ENCODE measurements at places on chromosomes 6 and 20.

DNA sequence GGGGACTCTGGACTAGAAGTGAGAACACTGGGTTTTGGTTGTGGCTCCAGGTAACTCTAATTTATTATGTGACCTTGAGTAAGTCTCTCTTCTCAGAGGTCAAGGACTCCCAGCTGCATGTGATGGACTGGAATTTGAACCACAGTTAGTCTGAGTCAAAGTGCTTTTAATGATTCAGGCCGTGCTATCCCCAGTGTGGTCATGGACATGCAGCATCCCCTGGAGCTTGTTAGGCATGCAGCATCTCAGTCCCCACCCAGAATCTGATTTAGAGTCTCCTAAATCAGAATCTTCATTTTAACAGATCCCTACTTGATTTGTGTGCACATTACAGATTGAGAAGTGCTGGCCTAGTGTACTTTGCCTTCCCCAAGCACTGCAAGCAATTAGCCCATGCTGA, 74.2 kb downstream of the TOX2 start:
- no peak for DNase-seq

- no peak for DNase-seq
Measured at GRCh38 chr6:124490122-124490521, 472.1 kb upstream of the RNF217 start.

GRCh38 chr6:68364271-68364805, 270.7 kb upstream of the ADGRB3 start:
- no peak for DNase-seq

GRCh38 chr6:112562301-112563231, 215.4 kb downstream of the RFPL4B start:
- DNase-seq, result no peak

DNA sequence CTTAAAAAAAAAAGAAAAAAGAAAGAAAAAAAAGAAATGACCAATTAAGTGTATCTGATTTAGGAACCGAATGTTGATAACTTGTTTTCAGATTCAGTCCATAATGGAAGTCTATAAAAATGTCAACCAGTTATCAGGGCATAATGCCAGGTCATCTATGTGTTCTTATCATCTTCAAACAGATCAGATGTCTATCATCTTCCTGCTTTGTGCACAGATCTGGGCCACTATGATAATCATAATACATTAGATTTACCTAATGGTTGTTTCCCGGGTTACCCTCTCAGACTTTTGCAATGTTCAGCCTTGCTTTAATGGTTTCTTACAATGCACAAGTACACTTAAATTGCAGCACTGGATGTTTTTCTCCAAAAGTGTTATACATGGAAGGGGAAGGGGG, 100.6 kb downstream of the NKAIN2 start:
- DNase-seq, result no peak

- DNase-seq, result no peak
Measured at GRCh38 chr6:124955108-124955856, 7.0 kb upstream of the RNF217 start.

GRCh38 chr6:39924283-39924682, 10.0 kb downstream of the MOCS1 start:
- DNase-seq, result no peak

DNA sequence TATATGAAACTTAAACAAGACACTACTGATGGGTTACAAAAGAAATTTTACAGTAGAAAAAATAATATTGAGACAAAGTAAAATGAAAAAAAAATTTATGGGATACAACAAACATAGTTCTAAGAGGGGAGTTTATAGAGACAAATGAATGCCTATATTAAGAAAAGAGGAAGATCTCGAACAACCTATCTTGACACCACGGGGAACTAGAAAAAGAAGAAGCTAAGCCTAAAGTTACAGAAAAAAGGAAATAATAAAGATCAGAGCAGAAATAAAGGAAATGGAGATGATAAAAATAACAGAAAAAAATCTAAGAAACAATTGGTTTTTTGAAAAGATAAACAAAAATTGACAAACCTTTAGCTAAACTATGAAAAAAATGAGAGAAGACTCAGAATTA, 9.1 kb upstream of the ECHDC1 start:
- DNase-seq, result no peak

- no peak for DNase-seq
Measured at GRCh38 chr20:61849822-61850221, 215.9 kb downstream of the TAF4 start.

DNA sequence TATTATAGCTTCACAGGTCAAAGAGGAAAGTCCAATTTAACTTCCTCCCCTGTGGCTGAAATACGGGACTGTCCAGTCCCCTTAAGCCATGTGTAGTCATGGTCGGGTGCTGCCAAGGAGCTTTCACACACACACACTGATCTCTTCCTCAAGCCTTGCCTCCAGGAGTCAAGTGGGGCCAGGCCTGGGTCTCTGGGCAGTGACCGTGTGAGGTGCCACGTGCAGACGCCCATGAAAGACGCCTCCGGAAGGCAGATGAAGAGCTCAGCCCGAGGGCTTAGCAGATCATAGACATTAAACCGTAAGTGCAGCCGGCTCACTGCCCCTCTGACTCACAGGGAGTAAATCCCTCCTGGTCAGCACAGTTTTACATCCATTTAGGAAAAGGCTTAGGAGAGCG, 4.2 kb downstream of the GABRR2 start:
- DNase-seq, result no peak

DNA sequence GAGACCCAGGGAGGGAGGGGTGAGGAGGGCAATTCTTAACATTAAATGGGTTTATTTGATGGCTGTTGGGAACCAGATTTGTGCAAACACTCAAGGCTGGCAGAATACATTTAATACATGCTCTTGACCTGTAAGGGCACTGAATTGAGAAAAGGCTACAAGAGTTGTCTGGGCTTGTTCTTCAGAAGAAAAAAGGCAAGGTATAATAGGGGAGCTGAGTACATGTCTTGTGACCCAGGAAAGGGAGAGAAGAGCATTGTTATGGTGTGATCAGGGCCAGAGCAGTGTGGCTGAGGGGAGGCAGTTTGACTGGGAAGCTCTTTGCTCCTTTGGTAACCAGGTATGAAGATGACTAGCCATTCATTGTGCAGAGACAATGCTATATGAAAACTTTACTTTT, 18.9 kb downstream of the KLHL31 start:
- DNase-seq, result no peak

GRCh38 chr6:11381801-11382513, 149.5 kb upstream of the NEDD9 start:
- no peak for DNase-seq

DNA sequence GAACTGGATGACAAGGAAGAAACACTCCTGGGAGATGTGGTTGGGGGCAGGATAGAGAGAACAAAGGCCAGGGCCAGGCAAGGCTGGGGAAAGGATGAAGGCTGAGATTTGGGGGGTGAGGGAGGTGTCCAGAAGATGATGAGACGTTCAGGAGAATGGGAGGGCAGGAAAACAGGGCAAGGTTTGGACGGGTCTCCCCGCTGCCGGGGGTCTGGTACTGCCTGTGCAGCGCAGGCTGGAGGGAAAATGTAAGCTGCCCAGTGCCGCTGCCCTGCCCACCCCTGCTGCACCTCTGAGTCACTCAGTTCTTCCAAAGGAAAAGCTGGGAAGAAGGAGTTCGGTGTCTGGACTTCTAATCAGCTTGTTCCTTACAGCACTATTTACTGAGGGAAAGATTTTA, 130.9 kb downstream of the DTNBP1 start:
- no peak for DNase-seq

- DNase-seq, result no peak
Measured at GRCh38 chr20:41183831-41184230, 46.5 kb downstream of the PLCG1 start.

- no peak for DNase-seq
Measured at GRCh38 chr20:31894980-31895675, 24.7 kb downstream of the TTLL9 start.

DNA sequence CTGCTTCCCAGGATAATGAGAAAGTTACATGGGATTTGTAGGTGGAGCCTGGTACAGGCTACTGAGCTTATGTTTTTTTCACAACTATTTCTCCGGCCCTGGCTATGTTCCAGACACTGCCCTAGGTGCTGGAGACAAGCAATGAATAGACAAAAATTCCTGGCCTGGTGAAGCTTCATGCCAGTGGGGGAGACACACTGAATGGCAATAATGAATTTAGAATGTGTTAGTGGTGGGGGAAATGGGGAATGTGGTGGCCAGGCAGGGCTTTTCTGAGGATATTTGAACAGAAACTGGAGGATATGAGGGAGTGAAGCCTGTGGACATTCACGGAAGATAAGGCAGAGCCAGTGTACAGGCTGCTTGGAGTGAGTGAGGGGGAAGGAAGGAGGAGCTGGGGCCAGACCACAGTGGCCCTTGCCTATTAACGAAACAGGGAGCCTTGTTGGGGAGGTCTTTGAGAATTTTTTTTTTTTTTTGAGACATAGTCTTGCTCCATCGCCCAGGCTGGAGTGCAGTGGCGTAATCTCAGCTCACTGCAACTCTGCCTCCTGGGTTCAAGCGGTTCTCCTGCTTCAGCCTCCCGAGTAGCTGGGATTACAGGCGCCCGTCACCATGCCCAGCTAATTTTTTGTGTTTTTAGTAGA, 6.6 kb downstream of the FOXS1 start:
- no peak for DNase-seq

- no peak for DNase-seq
Measured at GRCh38 chr6:75368864-75369402, 84.3 kb upstream of the TMEM30A start.

- no peak for DNase-seq
Measured at GRCh38 chr20:41205313-41205712, 68.0 kb downstream of the PLCG1 start.

DNA sequence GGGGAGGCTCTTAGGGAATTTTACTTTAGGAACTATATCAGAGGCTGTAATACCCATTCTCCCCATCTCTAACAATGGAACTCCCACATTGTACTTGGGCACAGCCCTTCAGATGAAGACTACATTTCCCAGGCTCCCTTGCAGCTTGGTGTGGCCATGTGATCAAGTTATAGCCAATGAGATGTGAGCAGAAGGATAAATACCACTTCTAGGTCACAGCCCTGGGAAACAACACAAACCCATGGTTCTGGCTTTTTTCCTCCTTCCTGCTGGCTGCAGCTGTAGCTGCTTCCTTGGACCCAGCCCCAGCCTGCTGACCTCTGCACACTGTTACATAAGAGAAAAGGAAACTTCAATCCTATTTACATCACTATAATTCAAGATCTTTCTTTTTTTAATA, 445.9 kb upstream of the JARID2 start:
- no peak for DNase-seq

DNA sequence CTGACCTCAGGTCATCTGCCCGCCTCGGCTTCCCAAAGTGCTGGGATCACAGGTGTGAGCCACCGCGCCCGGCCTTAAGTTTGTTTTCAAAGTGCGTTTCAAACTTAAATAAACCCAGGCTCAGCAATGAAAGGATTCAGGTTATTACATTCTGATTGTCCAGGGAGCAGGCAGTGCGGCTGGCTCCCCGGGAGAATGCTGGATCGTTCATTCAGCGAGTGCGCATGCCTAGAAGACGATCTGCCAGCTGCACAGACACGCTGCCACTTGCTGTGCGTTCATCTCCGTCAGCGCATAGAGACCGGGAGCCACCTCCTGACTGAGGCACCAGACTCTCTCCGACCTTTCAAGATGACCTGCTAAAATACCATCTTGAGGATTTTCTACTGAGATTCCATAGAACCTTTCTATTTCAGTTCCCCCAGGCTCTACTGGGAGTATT, 163.9 kb upstream of the ZNF217 start:
- DNase-seq, result no peak

GRCh38 chr6:154504865-154505449, 5.5 kb downstream of the CNKSR3 start:
- no peak for DNase-seq

GRCh38 chr6:11263291-11263775, 30.9 kb upstream of the NEDD9 start:
- no peak for DNase-seq

DNA sequence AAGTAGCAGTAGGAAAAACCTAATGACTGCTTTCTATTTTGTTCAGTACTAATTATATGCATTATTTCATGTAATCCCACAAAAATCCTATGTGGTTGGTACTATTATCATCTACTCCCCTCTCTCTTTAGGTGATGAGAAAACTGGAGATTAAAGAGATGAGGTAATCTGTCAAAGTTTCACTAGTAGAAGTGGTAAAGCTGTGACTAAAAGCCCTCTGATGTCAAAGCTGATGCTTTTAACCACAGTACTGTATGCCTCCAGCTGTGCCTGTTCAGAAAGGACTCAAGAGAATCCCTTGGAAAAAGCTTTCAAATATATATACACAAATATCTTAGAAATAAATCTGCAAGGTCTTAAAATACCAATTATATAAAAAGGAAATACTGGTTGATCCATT, 38.0 kb downstream of the PHIP start:
- DNase-seq, result no peak

DNA sequence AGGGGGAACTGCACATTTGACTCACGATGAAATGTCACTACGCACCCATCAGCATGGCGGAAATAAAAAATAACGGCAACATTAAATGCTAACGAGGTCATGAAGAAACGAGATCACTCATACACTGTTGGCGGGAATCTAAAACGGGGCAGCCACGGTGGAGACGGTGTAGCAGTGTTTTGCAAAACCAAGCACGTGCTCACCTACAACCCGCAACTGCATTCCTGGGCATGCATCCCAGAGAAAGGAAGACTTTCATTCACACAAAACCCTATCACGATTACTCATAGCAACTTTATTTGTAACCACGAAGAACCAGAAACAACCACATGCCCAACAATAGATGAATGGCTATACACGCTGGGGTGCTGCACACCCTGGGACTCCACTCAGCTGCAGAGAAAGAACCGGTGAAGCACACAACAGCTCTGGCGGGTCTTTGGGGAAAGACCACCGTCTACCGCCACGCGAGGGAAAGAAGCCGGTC, 77.0 kb downstream of the YTHDF1 start:
- DNase-seq, result no peak

- no peak for DNase-seq
Measured at GRCh38 chr6:149389509-149390297, 10.4 kb upstream of the SUMO4 start.

DNA sequence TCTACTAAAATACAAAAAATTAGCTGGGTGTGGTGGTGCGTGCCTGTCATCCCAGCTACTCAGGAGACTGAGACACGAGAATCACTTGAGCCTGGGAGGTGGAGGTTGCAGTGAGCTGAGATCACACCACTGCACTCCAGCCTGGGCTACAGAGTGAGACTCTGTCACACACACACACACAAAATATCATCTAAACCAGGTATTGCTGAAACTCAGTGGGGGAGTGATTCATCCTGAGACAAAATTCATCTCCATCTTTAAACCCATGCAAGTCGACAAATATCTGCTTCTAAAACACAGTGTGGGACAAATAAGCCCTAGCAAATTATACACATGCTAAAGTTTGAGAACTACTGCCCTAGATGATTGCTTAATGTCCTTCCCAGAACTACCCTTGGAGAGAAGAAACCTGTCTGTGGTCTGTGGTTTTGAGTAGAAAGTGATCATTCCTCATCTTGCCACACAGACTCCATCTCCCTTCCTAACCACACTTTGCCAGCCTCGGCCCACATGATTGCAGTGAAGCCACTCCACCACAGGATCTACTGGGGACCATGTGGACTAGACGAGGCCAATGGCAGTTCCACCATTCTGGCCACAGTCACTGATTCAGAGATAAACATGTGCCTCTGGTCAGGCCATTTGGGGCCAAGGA, 130.3 kb downstream of the OPRM1 start:
- no peak for DNase-seq
